ENCODE measurements at places on chromosomes 16 and 17. TPM values are rescaled to one million over a fixed set of nuclear protein-coding genes. Genes with fewer than 3 reads are reported as not detected.

NTN1 gene
- total RNA-seq, result 3.0 TPM

NPIPB9 gene
- total RNA-seq, result 3.2 TPM

COPZ2 gene
- total RNA-seq, result 56.3 TPM

VKORC1 gene
- 152 TPM for total RNA-seq

AOC3 gene
- total RNA-seq, result 1.5 TPM

All from smooth muscle cell of trachea (primary cell).